ENCODE measurements at places on chromosomes 7 and 10.
A peak's percentile ranks its signal among the peaks of the same experiment; 100 is the strongest.

GRCh38 chr7:25391295-25391861 is 163.1 kb upstream of the NPVF start:
- peak; percentile 5 for DNase-seq

DNA sequence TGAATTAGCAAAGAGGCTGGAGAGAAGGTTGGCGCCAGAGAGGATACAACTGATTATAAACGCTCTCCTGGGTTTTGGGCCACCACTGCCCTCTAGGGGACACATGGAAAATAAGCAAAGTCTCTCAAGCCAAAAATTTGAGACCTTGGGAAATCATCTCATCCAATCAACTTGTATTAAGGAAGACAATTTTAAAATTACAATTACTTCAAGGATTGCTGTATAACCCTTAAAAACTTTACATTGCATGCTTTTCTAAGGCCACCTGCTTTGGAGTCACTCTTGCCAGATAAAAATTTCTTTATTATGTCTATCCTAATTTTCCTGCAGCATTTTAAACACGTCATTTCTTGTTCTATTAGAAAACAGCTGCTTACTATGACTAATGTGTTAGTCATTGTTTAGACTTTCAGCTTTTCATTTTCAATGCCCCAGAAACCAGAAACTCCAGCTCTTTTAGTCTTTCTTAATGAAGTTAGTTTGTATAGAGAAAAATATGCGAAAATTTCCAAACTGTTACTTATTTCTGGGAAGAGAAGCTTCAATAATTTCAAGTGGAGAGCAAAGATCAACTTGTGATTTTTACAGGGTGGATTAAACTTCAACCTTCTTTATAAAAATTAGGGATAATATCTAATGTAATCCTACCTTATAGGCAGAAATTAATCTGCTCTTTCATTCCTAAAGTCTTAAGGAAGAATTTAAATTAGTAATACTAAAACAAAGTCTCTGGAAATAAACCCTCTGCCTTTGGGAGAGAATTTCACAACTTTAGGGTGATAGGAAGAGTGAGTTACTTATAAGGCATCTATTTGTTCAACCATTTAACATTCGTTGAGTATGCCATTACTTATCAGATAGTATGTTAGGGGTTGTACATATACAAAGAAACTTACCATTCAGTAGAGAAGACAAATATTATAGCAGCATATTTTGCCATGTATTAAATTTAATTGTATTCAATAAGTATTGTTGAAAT is 20.6 kb upstream of the RHOBTB1 start:
- DNase-seq, result peak; percentile 80

GRCh38 chr7:138400400-138400886 is 59.6 kb upstream of the TRIM24 start:
- no peak for DNase-seq

DNA sequence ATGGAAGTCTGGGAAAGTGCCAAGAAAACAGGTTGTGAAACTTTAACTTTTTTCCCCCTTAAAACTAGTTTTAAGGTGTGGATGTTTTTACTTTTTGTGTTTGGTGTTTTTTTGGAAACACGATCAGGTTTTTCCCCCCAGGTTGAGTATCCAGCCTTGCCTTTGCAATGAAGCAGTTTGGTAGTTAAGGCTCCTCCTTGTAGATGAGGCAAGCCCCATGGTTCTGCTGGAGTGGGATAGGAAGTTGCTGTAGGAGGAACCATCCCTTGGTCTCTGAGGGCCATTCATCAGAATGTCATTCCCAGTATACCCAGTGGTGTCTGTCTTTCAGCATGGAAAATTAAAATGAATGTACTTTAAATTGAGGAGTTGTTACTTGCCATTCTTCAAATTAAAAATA is 2.7 kb downstream of the CUL1 start:
- DNase-seq, result peak; percentile 26

DNA sequence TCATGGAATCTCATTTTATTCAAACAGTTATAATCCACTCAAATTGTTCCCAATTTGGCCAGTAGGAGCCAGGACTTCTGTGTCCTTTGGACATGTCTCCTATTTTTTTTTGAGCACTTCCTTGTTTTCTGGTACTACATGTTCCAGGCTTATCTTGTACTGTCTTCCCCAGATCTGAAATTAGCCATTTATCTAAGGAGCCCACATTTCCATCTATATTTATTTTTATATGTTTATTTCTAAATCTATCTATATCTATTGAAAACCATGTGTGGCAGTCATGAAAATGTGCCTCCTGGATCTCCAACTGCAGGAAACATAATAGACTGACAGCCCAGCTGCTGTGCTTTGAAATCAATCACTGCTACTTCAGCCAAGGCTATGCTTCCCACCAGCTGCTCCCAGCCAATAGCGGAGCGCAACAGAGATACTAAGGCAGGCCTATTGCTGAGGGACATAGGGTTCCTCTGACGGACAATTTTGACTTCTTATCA is 147.1 kb downstream of the LRRC4 start:
- no peak for DNase-seq

DNA sequence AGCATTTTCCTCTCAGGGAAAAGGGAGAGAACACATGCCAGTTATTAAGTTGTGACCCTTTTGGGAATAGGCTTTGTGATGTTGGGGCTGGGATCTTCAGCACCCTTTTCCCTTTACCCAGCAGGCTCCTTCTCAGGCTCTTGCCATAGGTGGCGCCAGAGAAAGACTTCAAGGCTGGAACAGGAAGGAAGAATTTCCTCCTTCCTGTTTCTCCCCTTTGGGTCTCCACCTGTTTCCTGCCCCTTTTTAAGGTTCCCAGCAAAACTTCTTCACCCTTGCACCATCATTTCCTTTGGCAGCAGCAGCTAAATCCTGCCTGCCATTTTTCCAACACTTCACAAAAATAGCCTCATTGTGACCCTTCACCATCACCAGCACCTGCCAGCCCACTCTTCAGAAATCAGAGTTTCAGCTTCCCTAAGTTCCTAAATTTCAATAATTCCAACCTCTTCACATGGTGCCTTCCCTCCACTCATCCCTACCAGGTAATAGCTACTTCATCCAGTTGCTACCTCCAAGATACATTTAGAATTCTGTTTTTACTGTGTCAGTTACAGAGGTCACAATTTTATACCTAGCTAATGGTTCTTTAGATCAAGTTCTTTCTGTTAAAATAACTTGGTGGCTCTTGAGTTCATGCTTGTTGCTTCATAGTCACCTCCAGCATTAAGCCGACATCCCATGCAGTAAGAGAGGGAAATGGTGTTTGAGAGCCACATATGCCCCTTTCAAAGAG is 22.4 kb upstream of the FOXK1 start:
- no peak for DNase-seq

DNA sequence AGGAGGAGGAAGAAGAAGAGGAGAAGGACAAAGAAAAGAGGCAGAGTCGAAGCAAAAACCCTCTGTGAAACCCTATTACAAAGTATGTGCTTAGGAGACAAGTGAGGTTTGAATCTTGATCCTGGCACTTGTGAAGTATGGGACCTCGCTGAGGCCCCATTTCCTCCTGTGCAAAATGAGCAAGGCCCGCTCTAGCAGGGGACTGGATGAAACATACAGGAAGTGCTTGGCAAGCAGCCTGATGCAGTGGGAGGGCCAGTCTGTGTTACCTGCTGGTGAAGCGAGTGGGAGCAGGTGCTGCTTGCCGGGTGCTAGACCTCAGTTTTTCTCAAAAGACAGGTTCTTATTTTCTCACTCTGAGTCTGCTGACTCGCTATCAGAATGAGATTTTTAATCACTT is 150.4 kb downstream of the JCAD start:
- DNase-seq, result no peak

GRCh38 chr7:154231732-154232131 is 179.5 kb downstream of the DPP6 start:
- no peak for DNase-seq

Data from fibroblast of gingiva (primary cell).